Panc1 (cell line): ENCODE measurements at places on chromosomes 3 and 15. TPM values are rescaled to one million over a fixed set of nuclear protein-coding genes. Genes with fewer than 3 reads are reported as not detected.

DNA sequence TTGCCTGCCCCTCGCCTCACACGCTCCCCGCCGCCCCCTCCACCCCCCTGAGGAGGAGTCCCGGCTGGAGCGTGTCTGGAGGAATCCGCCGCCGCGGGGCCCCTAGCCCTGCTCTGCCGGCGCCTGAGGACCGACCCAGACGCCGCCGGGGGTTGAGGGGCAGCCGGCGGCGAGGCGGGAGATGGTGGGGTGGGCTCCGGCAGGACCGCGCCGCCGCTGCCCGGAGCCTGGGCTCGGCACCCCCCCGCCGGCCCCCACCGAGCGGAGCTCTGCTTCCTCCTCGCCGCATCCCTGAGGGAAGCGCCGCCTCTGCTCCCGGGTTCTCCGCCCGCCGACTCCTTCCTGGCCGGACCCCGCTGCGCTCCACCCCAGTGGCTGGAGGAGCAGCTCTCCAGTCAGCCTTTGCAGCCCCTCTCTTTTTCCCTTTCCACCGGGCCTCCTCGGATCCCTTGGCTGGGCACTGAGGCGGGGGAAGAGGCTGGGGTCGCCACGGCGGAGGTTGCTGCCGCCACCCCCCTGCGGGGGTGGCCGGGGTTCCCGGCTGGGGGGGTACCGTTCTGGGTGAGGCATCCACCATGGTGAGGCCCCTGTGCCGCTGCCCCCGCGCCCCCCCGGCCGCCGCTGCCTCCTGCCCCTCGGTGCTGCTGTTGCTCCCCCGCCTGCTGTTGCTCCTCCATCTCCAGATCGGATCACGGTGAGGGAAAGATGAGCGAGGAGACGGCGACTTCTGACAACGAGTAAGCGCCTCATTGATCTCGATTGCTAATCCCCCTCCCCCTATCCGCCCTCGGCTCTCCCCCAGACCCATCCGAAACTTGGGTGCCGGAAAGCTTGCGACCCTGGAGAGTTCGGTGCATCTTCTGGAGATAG is at the start of gene SPRED1:
SPRED1 (plus strand) TSS at position 356 of the 870 bp plus-strand sequence; CDS start at position 706, 350 bp downstream.
- no peak for DNase-seq

GRCh38 chr3:169901453-169901852 is 9.9 kb upstream of the SAMD7 start:
- no peak for DNase-seq

DNA sequence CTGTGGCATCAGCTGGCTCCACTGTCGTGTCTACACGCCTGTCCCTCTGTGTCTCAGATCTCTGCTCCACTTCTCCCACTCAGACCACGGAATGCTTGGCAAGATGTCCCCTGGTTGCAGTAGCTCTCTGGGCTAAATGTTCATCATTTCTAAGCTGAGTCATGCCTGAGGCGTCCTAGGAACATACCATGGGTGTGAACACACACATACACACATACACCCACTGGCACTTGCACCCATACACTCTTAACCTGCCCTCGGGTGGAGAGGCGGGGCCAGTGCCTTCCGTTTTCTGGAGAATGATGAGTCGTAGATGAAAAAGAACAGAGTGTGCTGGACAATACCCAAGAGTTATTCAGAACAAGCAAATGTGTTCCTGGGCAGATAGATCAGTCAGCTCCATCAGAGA is 72.4 kb downstream of the SENP2 start:
- DNase-seq = peak; percentile 48

Gene FGD5
- 0.77 TPM for total RNA-seq

Gene SLC28A1
- total RNA-seq = not detected

Gene XIRP1
- total RNA-seq = not detected
